ENCODE measurements at places on chromosomes 2 and 18. TPM values are rescaled to one million over a fixed set of nuclear protein-coding genes. Genes with fewer than 3 reads are reported as not detected.

GRCh38 chr2:127012215-127012614 is 94.7 kb downstream of the BIN1 start:
- H3K27me3 ChIP-seq: no peaks in the 10 kb centered on the region
- no peaks in the 10 kb centered on the region for H3K4me1 ChIP-seq
- H3K4me3 ChIP-seq: no peak overlapping the region
- H3K36me3 ChIP-seq: no peaks in the 10 kb centered on the region
- H3K27ac ChIP-seq: no peak overlapping the region

- peak; percentile 79 for DNase-seq
- peak overlapping the region; percentile 89 for H3K4me3 ChIP-seq
- H3K27ac ChIP-seq: peak overlapping the region; percentile 99
- H3K4me1 ChIP-seq: peaks cover 5% of the 10 kb centered on the region
- no peaks in the 10 kb centered on the region for H3K27me3 ChIP-seq
Observed at GRCh38 chr2:38750011-38750890, 910 bp downstream of the SRSF7 start.

DNA sequence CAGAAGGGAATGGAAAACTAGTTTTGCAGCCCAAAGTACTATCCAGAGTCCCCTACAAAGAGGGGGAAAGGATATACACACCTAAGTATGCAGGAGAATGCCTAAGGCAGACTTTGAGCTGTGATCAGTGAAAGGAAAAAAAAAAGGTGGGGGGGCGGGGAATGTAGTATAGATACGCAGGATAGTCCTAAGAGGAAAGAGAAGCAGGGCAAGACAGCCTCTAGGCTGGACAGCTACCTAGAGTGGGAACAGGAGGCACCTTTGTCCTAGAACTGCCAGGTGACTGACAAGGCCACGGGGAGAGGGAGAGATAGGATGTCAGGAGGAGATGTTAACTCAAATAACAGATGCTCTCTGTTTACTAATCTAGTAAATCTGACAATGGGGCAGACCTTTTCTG is 6.0 kb downstream of the REEP1 start:
- H3K4me1 ChIP-seq: peaks cover 4% of the 10 kb centered on the region
- no peak overlapping the region for H3K27ac ChIP-seq

GRCh38 chr2:194319222-194319992 is 1337.6 kb upstream of the SLC39A10 start:
- H3K4me3 ChIP-seq: no peak overlapping the region
- H3K4me1 ChIP-seq: no peaks in the 10 kb centered on the region
- no peak overlapping the region for H3K27ac ChIP-seq
- H3K36me3 ChIP-seq: no peaks in the 10 kb centered on the region
- H3K27me3 ChIP-seq: no peaks in the 10 kb centered on the region

GRCh38 chr2:151570191-151570590 is 160.5 kb downstream of the RIF1 start:
- H3K27ac ChIP-seq: no peak overlapping the region
- H3K4me1 ChIP-seq: no peaks in the 10 kb centered on the region
- DNase-seq: no peak

GRCh38 chr2:235658351-235659174 is 164.7 kb downstream of the AGAP1 start:
- H3K27me3 ChIP-seq: no peaks in the 10 kb centered on the region

DNA sequence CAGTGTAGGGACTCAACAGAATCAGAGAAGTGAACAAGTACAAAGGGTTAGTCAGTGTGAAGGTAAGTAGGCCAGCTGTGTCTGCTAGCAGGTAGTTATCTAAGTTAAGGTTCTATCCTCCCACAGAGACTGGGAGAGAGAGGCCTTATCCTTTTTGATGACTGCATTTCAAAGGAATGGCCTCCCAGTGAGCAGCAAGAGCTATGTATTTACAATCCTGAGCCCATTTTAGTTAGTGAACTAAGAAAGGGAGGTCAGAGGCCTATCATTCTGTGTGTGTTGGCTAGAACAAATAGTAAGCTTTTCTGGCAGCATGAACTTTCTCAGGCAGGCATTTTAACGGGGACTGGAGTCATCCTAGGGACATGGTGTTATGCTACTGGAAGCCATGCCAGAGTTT is 182.9 kb downstream of the VWC2L start:
- no peak overlapping the region for H3K4me3 ChIP-seq
- DNase-seq: no peak
- no peak overlapping the region for H3K27ac ChIP-seq
- H3K27me3 ChIP-seq: no peaks in the 10 kb centered on the region

GRCh38 chr2:120053891-120054290 is 41.0 kb downstream of the EPB41L5 start:
- DNase-seq: no peak
- no peak overlapping the region for H3K4me3 ChIP-seq
- H3K27ac ChIP-seq: no peak overlapping the region
- H3K36me3 ChIP-seq: no peaks in the 10 kb centered on the region
- no peaks in the 10 kb centered on the region for H3K4me1 ChIP-seq
- no peaks in the 10 kb centered on the region for H3K27me3 ChIP-seq

- peaks cover 4% of the 10 kb centered on the region for H3K4me1 ChIP-seq
- H3K4me3 ChIP-seq: peak overlapping the region; percentile 53
- peak overlapping the region; percentile 89 for H3K27ac ChIP-seq
- DNase-seq: no peak
Observed at GRCh38 chr2:39778233-39778632, 825 bp downstream of the THUMPD2 start.

DNA sequence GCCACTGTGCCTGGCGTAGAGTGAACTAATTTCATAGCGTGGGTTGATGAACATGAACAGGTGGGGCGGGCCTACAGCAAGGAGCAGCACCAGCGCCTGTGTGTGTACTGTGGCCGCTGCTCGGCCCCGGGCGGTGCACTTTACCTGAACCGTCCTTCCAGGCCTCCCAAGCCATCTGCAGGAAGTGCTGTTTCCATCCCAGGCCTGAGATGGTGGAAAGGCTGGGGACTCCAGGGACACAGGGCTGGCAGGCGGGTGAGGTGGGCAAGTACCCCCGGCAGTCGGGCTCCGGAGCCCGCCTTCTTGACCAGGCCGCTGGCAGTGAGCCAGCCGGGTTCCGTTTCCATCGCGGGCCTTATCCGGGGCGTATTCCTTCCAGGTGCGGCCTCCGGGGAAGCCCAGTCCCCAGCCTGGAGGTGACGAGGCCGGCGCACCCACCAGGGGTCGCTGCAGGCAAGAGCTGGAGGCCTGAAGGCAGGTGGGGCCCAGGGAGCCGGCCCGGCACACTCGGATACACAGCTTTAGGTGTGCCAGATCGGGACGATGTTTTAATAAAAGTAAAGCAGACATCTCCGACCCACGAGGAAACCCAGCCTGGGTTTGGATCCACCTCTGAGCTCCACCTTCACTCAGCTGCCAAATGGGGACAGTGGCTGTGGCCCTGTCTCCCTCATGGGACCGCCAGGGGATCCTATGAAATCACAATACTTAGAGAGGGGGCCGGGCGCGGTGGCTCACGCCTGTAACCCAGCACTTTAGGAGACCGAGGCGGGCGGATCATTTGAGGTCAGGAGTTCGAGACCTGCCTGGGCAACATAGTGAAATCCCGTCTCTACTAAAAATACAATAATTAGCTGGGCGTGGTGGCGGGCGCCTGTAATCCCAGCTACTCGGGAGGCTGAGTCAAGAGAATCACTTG is 22.7 kb upstream of the PDIA6 start:
- peaks cover 5% of the 10 kb centered on the region for H3K27me3 ChIP-seq
- no peak overlapping the region for H3K4me3 ChIP-seq
- H3K36me3 ChIP-seq: no peaks in the 10 kb centered on the region
- DNase-seq: peak; percentile 43
- no peak overlapping the region for H3K27ac ChIP-seq

DNA sequence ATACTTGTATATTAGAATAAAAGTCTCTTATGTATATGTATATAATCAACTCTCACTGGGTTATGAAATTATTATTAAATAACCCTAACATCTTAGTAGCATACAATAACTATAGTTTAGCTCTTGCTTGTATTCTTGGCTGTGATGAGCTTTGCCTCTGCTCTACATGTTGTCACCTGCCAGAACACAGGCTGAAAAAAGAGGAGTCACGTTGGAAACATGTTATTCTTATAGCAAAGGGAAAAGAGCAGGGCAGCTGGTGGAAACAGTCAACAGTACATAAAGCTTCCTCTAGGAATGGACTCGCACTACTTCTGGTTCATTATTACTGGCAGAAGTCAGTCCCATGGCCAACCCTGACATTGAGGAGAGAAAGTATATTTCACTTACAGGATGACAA is 362.0 kb upstream of the KYNU start:
- H3K27ac ChIP-seq: no peak overlapping the region
- no peak overlapping the region for H3K4me3 ChIP-seq
- H3K36me3 ChIP-seq: no peaks in the 10 kb centered on the region
- no peaks in the 10 kb centered on the region for H3K27me3 ChIP-seq
- DNase-seq: no peak

DNA sequence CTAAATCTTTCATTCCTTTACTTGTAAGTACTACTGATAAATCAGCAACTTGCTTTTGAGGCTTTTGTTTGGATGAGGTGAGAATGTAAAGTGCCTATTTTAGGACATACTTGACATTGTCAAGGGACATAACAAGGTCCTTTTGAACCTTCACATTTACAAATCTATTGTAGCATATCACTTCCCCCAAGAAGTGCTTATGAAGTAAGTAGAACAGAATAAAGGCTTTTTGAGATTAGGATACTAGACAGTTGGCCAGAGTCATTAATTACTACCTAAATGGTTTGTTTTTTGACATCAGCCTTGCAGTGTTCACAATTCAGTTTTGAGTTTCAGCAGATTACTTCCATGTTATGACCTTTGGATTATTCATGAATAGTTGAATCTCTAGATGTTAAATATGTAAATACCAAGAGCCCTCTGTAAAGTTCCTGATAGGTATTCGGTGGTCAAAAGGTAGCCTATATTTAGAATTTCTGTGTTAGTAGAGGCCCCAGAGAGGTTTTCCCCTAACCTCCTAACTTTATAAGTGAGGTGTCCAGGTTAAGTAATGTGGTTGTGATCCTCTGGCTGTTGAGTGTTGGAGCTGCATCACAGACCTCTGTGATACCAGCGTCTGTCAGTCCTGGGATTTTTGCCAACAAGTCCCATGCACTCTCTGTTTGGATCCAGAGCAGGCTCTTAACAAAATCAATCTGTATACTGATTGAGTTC is 67.2 kb downstream of the LCLAT1 start:
- DNase-seq: peak; percentile 58
- H3K27ac ChIP-seq: peak overlapping the region; percentile 83
- no peak overlapping the region for H3K4me3 ChIP-seq

DNA sequence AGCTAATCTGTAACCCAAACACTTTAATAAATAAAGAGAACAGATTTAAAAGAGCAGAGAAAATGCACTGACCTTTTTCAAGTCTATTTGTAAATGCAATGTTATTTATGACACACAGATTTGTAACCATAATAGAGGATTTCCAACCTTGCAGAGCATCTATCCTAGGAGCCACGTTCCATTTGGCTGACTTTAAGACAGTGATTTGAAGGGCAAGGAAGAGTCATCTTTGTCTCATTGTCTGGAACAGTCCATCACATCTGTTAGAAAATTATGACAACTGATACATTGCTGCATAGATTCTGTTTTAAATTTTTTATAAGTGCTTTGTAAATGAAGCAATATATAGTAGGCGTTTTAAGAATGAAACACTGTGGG is 90.8 kb upstream of the L3MBTL4 start:
- no peak overlapping the region for H3K4me3 ChIP-seq
- no peaks in the 10 kb centered on the region for H3K36me3 ChIP-seq
- DNase-seq: no peak
- no peaks in the 10 kb centered on the region for H3K4me1 ChIP-seq
- no peaks in the 10 kb centered on the region for H3K27me3 ChIP-seq
- no peak overlapping the region for H3K27ac ChIP-seq

DNA sequence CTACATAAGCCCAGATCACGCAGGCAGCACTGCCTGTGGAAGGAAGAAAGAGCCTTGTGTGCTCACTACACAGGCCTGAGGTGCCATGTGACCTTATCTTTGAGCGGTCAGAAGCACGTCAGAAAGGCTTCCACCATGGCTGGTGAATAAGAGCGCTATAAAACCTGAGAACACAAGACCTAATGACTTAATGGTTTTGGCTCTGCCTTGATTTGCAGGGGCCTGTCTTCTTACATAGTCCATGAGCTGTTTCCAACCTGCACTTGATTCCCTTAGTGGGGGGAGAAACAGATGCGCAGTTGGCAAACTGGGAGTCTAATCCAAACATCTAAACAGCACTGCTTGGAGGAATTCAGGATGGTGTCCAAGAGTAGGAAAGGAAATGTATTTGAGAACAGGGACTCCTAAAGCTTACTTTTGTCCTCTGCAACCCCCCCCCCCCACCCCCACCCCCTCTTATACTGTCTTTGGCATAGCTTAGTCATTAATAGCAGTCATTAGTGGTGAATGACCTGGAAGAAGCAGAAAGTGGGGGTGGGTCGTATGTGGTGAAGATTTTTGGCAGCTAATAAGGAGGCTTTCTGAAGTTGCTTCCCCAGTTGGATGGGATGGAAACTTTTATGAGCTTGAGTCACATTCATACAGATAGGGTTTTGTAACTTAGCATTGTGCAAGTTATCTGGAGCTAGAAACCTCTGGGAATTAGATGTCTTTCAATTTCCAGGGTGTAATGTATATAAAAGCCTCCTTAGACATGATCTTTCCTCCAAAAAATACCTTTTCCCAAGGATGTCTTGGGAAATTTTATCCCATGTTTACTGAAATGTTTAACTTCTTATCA is 454.1 kb downstream of the MEIS1 start:
- no peak overlapping the region for H3K27ac ChIP-seq
- H3K36me3 ChIP-seq: no peaks in the 10 kb centered on the region
- H3K4me1 ChIP-seq: peaks cover 17% of the 10 kb centered on the region
- no peaks in the 10 kb centered on the region for H3K27me3 ChIP-seq
- DNase-seq: peak; percentile 97

DNA sequence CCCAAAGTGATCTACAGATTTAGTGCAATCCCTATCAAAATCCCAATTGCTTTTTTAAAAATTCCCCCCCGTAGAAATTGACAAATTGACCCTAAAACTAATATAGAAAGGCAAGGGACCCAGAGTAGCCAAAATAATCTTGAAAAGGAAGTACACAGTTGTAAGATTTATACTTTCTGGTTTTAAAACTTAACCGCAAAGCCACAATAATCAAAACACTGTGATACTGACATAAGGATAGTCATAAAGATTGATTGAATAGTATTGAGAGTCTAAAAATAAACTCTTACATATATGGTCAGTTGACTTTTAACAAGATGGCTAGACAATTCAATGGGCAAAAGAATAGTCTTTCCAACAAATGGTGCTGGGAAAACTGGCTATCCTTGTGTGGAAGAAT is 58.7 kb upstream of the GAREM2 start:
- H3K36me3 ChIP-seq: peaks cover 6% of the 10 kb centered on the region
- DNase-seq: no peak
- H3K4me1 ChIP-seq: no peaks in the 10 kb centered on the region

LOXHD1 gene
- polyA plus RNA-seq: 0.45 TPM

PID1 gene
- polyA plus RNA-seq: 18.7 TPM

DPP10 gene
- polyA plus RNA-seq: 0.08 TPM

ALPP gene
- 7.4 TPM for polyA plus RNA-seq

GRP gene
- 9.6 TPM for polyA plus RNA-seq

CYP1B1 gene
- polyA plus RNA-seq: 33.2 TPM

SERPINB11 gene
- 0.45 TPM for polyA plus RNA-seq

GREB1L gene
- 0.55 TPM for polyA plus RNA-seq

Measured in lung (tissue), 17 donors.